ENCODE measurements at places on chromosomes 1 and 21.

- no peak for DNase-seq
Measured at GRCh38 chr21:21147374-21147745, 149.2 kb downstream of the NCAM2 start.

GRCh38 chr1:50423670-50424000 lies 392 bp upstream of the DMRTA2 start:
- peak; percentile 64 for DNase-seq

DNA sequence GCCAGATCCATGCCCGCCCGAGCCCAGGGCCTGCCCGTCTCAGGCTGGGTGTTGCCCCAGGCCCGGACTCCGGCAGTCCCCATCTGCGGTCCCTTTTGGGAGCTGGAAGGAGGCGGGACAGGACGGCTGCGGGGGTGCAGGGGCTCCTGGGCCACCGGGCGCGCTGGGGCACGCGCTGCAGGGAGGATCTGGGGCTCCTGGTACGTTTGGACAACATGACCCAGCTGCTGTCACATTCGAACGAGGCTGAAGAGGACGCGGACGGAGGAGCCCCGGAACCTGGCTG lies 6.6 kb upstream of the CALML6 start:
- DNase-seq: no peak

DNA sequence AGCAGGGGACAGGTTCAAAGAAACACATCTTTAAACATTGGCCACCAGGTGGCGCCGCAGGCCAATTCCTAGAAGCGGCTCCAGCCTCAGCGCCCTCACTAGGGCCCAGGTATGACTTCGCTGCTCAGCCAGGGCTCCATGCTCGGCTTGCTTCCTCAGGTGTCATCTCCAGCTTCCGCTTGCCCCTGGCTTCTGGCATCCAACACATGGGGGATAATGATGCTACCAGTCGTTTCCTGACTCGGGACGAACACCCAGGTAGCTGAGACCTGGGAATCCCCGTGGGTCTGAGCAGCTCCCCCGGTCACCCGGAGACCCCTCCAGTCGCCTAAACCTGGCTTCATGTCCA lies 8.5 kb upstream of the MEX3A start:
- DNase-seq: peak; percentile 96

- DNase-seq: no peak
Measured at GRCh38 chr1:2248854-2249558, 20.9 kb downstream of the SKI start.

All from activated CD8-positive, alpha-beta memory T cell treated with anti-CD3 and anti-CD28 coated beads for 24 hours (primary cell).